Natural killer cell (primary cell): ENCODE measurements at places on chromosomes 12 and 14.

- H3K4me1 ChIP-seq: no peaks in the 10 kb centered on the region
- no peaks in the 10 kb centered on the region for H3K27me3 ChIP-seq
- no peak for DNase-seq
- no peaks in the 10 kb centered on the region for H3K36me3 ChIP-seq
- H3K27ac ChIP-seq: no peak overlapping the region
These were observed 42.9 kb downstream of the FLRT2 start for GRCh38 chr14:85572845-85573244.

- no peak overlapping the region for H3K27ac ChIP-seq
- no peak for DNase-seq
These were observed 95.4 kb upstream of the SFSWAP start for GRCh38 chr12:131615326-131616042.

DNA sequence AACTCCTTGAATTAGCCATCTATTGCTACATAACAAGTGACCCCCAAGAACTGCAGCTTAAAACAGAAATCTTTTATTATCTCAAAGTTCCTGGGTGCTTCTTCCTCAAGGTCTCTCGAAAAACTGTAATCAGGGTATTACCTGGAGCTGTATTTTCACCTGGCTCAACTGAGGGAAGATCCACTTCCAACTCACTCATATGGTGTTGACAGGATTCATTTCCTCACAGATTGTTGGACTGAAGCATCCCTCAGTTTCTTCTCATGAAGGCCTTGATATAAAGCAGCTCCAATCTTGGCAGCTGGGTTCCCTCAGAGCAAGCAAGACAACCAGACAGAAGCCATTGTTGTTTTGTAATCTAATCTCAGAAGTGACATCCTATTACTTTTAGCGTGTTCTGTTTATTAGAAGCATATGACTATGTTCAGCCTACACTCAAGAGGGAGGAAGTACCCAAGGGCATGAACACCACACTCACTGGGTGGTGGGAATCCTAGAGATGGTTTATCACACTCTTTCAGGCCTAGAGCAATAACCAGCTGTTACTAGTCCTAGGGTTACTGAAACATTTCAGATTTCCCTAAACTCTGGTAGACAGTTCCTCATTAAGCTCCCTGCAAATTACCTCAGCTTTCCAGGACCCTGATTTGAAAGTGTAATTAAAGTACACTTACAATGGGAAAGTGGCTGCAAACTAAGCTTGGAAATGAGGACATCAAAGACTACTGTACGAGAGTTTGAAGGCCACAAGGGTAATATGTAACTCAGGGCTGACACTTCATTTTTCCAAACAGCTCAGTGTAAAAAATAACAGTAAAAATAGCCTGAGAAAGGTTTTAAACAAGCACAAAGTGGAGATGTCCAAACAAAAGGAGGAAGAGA lies 222.2 kb downstream of the SEC23A start:
- H3K4me3 ChIP-seq: no peak overlapping the region
- no peak for DNase-seq
- H3K36me3 ChIP-seq: no peaks in the 10 kb centered on the region

DNA sequence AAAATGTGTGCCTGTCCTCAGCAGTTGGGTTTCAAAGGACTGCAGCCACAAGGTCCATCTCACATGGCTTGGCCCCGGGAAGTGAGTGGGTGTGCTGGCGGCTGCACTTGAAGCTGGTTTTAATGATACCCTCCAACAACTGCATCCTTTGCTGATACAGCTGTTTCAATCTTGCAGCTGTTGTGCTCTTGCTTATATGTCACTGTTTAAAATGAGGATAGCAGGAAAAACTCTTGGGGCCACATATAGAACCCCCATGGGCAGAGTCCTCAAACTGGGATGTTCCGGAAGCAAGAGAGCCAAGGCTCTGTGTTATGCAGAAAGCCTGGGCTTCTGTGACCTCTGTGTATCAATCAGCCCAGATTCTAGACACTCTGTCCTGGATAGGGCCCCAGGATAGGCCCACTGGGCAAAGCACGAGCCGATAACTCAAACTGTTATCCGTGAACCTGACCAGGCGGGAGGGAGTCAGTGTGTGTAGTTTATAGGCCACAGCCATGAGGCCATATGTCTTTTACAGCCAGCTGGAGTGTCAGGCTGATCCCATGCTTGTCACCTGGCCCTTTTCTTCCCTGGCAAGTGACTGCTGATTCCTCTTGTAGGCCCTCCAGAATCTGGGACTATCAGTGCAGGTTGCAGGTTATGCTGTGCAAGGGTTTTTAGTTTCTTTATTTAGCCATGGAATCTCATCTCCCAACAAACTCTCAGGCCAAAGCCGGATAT lies 74.3 kb downstream of the SSPN start:
- H3K4me3 ChIP-seq: no peak overlapping the region
- DNase-seq: no peak
- H3K36me3 ChIP-seq: no peaks in the 10 kb centered on the region
- H3K27me3 ChIP-seq: no peaks in the 10 kb centered on the region
- peaks cover 4% of the 10 kb centered on the region for H3K4me1 ChIP-seq

GRCh38 chr12:26620907-26621306 lies 212.1 kb downstream of the ITPR2 start:
- H3K27ac ChIP-seq: no peak overlapping the region
- H3K4me1 ChIP-seq: no peaks in the 10 kb centered on the region
- no peak overlapping the region for H3K4me3 ChIP-seq

DNA sequence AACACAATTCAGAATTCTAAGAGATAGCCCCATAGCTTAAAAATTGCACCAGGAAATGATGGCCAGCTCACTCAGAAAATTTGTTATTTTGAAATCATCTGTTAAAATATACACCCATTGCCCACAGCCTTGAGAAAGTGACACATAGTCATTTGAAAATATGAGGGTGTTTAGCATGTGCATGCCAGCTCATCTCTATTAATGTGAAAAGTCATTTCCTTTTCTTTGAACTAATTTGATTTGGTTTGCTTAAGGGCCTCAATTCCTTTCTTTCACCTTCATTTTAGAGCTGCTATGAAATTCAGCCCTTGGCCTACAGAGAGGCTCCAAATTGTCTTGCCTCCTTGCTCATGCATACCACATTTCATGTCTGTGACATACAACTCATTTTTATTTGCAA lies 241.4 kb downstream of the PHLDA1 start:
- H3K4me1 ChIP-seq: no peaks in the 10 kb centered on the region
- no peak for DNase-seq
- H3K36me3 ChIP-seq: no peaks in the 10 kb centered on the region

DNA sequence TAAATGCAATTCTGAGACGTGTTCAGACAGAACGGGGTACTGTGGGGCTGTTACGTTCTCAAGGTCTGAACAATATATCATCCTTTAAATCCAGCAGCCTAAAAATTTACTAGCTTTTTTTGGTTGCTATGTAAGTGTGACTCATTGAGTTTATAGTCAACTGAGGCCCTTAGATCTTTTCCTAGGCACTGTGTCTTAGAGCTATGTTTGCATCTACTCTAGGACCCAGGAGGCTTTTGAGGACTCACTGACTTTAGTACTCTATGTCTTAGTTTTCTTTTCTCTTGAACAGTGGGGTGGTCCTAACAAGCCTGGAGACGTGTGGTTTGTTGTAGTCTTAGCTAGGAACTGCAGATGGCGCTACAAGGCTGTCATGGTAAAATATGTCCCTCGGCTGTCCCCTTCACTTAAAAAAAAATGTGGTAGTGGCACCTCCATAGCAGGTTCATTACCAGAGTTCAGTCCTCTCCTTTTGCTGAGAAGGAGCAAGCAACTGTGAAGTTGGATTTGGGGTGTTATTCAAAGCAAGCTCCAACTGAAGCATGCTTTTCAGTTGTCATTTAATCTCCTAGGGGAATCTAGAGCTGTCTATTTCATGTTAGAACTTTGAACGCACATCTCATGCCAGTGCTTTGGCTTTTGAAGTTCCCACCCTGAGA lies 8.7 kb upstream of the SPATS2 start:
- H3K27me3 ChIP-seq: no peaks in the 10 kb centered on the region
- H3K36me3 ChIP-seq: no peaks in the 10 kb centered on the region
- H3K4me1 ChIP-seq: no peaks in the 10 kb centered on the region
- peak; percentile 29 for DNase-seq
- H3K4me3 ChIP-seq: no peak overlapping the region
- H3K27ac ChIP-seq: no peak overlapping the region

DNA sequence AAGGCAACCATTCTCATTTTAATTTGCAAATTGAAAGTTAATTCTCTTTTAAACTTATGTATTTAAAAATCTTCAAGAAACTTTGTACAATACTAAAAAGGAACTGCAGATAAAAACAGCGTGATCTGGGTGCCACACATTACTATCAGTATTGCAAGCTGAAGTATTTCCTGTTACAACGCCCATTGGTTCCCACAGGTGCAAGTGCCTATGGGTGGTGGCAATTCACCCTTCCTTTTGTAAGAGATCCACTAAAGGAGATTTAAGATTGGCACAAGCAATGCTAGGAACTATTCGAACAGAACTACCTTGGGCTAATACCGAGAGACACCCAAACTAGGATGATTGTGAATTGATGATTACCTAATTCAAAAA lies 13.2 kb downstream of the TAOK3 start:
- H3K27me3 ChIP-seq: no peaks in the 10 kb centered on the region
- H3K36me3 ChIP-seq: no peaks in the 10 kb centered on the region
- H3K4me1 ChIP-seq: peaks cover 18% of the 10 kb centered on the region
- H3K27ac ChIP-seq: peak overlapping the region; percentile 85
- peak overlapping the region; percentile 73 for H3K4me3 ChIP-seq
- DNase-seq: peak; percentile 69

GRCh38 chr14:61533513-61534255 lies 161.6 kb upstream of the HIF1A start:
- H3K4me1 ChIP-seq: peaks cover 35% of the 10 kb centered on the region
- no peak overlapping the region for H3K4me3 ChIP-seq
- H3K27me3 ChIP-seq: no peaks in the 10 kb centered on the region
- no peak for DNase-seq
- H3K27ac ChIP-seq: peak overlapping the region; percentile 8
- peaks cover 75% of the 10 kb centered on the region for H3K36me3 ChIP-seq

DNA sequence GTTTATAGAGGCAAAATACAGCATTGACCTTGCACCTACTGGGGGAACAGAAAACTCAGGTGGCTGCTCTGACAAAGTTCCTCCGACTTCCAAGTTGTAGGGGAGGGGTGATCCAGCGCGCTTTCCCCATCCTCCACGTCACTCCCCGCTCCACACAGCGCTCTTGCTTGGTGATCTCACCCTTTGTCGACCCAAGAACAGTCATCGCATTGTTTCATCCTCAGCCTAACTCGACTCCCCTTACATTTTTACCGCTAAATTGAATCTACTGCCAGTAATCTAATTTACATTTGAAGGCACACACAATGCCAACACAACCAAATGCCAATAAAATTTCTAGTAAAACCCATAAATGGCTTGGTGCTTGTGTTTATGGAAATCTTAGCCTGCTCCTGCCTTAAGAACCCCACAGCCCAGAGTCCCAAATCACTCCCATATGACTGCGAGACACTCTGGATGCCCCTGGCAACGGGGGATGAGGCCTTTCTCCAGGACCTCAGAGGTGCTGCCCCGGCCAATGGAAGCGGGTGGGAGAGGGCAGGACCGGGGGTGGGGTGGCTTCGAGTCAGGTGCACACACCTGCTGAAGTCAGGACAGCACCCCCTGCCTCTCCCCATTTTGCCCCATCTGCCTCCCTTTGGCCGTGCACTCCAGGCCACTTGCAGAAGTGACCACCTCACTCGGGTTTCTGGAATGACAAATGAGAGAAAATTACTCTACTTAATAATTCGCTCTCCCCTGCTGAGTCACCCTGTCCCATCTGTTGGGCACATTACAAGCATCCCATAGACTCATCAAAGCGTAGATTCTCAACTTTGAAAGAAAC lies 98.2 kb upstream of the GSC start:
- H3K36me3 ChIP-seq: no peaks in the 10 kb centered on the region
- peaks cover 2% of the 10 kb centered on the region for H3K27me3 ChIP-seq
- H3K27ac ChIP-seq: no peak overlapping the region
- no peak for DNase-seq
- no peak overlapping the region for H3K4me3 ChIP-seq

DNA sequence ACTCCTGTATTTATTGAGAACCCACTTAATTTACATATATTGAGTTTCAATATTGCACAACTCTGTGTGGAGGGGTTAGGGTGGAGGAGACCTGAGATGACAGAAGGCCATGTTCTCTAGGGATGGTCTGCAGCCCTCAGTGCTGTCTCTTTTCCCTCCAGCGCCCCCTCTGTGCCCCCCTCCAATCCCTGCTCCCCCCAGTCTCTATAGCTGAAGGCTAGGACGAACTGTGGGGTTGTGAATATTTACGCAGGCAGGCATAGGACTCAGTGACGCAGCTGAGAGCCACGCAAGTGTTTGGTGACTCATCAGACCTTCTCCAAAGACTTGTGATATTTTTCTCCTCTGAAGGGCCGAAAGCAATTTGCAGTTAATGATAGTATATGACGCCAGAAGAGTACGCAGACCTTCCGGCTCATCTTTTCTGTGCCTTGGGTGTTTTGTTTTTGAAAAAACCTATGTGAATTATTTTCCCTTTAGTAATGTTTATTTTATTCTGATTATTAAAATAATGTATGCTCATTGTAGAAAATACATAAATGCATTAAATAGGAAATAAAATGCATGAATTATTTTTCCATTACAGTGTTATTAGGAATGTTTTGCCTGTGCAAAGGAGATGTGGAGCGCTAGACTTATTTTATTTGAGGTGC lies 85.3 kb downstream of the SLC25A47 start:
- no peaks in the 10 kb centered on the region for H3K27me3 ChIP-seq
- no peak for DNase-seq
- no peaks in the 10 kb centered on the region for H3K36me3 ChIP-seq
- H3K4me3 ChIP-seq: no peak overlapping the region
- peaks cover 53% of the 10 kb centered on the region for H3K4me1 ChIP-seq

DNA sequence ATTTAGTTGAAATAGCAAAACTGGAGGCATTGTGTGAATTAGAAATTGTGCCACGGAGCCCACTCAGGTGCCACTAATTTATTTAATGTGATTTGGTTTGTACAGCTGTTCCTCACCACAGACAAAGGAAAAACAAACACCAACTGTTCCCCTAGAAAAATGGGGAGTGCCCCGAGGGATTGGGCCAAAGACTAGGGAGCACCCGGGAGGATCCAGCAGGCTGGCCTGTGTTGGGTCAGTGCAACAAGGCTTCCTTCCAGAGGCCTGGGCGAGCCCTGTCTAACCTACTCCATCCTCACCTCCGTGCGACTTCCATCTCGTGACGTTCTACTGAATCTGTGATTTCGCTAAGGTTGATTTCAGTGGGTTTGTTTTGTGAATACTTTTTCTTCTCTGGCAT lies 206.2 kb downstream of the CHST11 start:
- DNase-seq: no peak
- no peak overlapping the region for H3K4me3 ChIP-seq
- no peak overlapping the region for H3K27ac ChIP-seq

GRCh38 chr12:108525681-108526080 lies 10.6 kb downstream of the FICD start:
- no peak overlapping the region for H3K4me3 ChIP-seq
- DNase-seq: no peak
- peaks cover 4% of the 10 kb centered on the region for H3K4me1 ChIP-seq
- no peak overlapping the region for H3K27ac ChIP-seq
- H3K36me3 ChIP-seq: peaks cover 90% of the 10 kb centered on the region
